NCI-H2171 (cell line): ENCODE measurements at places on chromosomes 3 and 15.

GRCh38 chr3:158111861-158112260 lies 2.0 kb downstream of the RSRC1 start:
- DNase-seq: no peak

DNA sequence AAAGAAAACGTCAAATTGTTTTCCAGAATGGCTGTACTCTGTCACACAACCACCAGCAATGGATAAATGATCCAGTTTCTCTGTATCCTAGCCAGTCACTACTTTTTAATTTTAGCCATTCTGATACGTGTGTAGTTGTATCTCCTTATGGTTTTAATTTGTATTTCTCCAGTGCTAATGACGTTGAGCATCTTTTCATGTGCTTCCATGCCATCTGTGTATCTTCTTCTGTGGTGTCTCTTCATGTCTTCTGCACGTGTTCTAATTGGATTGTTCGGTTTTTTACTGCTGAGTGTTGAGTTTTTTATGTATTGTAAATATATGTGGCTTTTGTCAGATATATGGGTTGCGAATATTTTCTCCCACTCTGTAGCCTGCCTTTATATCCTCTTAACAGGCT lies 81.9 kb downstream of the SUMF1 start:
- no peak for DNase-seq

DNA sequence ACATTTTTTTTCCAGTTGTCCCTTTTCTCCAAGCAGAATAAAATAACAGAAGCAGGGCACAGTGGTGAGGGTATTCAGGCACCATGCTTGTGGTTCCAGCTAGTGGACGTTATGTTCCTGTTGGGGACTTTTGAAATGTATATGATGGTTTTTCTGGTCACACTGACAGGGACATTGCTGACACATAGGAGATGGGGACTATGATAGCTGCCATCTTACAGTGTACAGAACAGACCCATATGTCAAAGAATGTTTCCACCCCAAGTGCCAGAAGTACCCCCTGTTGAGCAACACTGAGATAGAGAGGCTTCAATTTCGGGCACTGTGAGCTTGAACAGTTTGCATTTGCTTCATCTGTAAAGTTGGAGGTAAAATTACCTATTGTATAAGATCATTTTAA lies 38.6 kb downstream of the MCTP2 start:
- no peak for DNase-seq

DNA sequence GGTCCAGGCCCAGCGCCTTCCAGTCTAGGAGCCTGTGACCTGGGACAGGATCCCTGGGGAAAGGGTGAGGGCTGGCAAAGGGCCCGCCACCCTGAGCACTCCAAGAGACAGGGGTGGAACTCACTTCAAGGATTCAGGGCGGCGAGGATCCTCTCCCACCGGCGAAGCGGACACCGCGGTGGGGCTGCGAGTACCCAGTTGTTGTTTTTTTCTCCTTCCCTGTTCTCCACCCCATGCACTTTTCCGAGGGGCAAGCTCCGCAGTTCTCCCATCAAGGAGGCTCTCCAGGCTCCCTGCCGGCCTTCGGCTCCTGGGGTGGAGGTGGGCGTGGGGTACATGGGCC lies 387 bp upstream of the PAQR5 start:
- no peak for DNase-seq

DNA sequence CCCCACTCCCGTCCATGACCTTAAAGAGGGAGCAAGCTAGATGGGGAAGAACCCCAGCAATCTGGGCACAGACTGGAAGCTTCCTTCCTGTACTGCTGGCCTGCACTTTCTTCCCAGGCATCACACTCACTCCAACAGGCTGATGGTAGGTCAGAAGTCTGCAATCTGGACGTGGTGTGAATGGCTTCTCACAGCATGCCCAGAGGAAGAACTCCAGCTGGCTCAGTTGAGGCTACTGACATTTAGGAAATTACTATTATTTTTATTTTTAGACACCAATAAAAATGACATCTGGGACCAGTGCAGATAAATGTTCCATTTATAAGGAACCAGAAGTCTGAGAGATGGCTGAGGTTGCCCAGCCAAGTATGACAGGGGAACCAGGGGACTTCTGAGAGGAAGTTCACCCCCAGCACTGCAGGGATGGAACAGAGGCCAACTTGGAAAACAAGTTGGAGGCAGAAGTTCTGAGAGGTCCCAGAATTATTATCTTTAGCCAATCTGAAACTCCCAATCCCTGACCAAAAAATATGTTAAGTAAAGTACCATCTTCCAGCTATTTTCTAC lies 163.8 kb upstream of the CTNNB1 start:
- no peak for DNase-seq

GRCh38 chr3:127077505-127078064 lies 94.7 kb downstream of the PLXNA1 start:
- DNase-seq: no peak

- DNase-seq: no peak
These were observed 67.9 kb downstream of the LRIG1 start for GRCh38 chr3:66432767-66433521.

- no peak for DNase-seq
These were observed 58.6 kb upstream of the MCF2L2 start for GRCh38 chr3:183487016-183487415.

DNA sequence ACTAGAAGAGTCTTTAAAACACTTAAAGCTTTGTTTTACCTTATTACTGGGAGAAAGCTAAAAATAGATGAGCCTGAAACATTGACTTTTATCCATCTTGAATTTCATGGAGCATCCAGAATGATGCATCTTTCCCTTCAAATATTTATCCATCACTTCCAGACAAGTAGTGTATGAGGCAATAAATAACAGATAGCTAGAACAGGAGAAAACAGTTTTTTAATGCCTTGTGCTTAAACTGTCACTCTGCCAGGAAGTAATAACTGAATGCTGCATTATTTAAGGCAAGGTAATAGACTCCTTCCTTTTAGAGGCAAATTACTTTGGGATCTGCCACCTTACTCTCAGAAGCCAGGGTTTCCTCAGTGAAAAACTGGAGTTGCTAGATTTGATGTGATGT lies 225.8 kb upstream of the NAALADL2 start:
- DNase-seq: no peak

DNA sequence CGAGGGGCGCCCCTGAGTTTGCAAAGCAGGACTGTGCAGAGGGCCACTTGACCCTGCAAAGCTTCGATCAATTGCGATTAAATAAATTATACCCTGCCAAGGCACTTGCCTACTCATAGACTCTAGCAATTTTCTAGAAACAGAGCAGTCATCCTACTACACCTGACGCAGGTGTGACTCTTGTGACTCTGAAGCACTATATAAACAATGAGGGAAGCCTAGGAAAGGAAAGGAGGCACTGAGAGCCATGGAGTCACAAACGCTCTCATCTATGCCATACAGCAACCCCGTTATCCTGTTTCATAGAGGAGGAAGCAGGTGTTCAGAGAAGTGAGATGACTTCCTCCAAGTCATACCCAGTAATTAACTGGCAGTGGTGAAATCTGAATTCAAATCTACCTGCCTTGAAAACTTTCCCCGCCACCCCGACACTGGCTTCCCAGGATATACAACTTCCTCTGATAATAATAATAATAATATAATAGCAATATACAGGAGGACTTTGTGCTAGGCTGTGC lies 14.4 kb downstream of the ARHGEF3 start:
- no peak for DNase-seq

DNA sequence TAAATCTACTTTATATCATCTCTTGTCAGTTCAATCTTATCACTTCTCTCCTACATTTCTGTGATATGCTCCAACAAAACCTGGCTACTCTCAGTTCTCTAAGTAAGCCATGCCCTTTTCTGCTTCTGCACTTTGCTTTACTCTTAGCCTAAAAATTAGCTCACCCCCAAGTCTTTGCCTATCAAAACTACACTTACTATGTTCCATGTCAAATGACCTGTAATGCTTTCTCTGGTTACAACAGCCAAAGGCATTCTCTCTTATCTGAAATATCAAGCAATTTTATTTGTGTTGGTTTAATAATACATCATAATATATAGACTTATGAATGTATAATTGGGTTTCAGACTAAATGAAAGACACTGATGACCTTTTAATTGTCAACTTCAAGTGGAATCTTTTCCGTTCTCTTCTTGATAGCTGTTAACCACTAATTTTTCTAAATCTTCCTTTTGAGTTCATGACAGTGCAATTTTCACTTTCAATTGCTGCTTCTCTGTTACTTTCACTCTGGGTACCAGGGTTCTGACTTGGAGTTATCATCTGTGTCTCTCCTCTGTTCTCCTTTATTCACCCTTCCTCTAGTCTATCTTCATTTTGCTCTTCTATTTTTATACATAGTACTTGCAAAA lies 619.0 kb upstream of the GOLIM4 start:
- DNase-seq: no peak

GRCh38 chr3:128423525-128424147 lies 43.1 kb downstream of the DNAJB8 start:
- DNase-seq: no peak

- DNase-seq: no peak
These were observed 43.6 kb downstream of the EDEM1 start for GRCh38 chr3:5231074-5231473.

DNA sequence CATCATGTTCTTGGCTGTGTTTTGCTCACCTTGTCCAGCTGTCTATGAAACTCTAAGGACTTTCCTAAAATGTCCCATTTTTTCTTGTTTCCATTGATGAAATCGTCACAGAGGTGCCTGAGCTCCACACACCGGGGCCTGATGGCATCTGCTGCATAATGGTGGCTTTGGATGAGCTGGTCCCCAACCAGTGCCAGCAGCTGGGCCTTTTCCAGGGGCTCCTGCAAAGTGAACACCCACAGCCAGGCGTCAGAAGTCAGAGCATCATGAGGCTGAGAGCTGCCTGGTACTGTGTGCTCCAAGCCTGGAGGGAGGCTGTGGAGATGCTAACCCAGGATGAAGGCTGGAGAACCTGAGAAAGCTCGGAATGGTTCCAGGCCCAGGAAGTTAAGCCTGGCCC lies 46.9 kb downstream of the B3GNT5 start:
- DNase-seq: no peak

DNA sequence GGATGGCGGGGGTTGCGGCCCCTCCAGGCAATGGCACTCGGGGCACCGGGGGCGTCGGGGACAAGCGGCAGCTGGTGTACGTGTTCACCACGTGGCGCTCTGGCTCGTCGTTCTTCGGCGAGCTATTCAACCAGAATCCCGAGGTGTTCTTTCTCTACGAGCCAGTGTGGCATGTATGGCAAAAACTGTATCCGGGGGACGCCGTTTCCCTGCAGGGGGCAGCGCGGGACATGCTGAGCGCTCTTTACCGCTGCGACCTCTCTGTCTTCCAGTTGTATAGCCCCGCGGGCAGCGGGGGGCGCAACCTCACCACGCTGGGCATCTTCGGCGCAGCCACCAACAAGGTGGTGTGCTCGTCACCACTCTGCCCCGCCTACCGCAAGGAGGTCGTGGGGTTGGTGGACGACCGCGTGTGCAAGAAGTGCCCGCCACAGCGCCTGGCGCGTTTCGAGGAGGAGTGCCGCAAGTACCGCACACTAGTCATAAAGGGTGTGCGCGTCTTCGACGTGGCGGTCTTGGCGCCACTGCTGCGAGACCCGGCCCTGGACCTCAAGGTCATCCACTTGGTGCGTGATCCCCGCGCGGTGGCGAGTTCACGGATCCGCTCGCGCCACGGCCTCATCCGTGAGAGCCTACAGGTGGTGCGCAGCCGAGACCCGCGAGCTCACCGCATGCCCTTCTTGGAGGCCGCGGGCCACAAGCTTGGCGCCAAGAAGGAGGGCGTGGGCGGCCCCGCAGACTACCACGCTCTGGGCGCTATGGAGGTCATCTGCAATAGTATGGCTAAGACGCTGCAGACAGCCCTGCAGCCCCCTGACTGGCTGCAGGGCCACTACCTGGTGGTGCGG lies 1.9 kb downstream of the CHST2 start:
- DNase-seq: no peak

GRCh38 chr3:126715432-126715831 lies 11.4 kb downstream of the CHCHD6 start:
- DNase-seq: no peak

- no peak for DNase-seq
These were observed 4.7 kb upstream of the CLASP2 start for GRCh38 chr3:33722626-33723370.

DNA sequence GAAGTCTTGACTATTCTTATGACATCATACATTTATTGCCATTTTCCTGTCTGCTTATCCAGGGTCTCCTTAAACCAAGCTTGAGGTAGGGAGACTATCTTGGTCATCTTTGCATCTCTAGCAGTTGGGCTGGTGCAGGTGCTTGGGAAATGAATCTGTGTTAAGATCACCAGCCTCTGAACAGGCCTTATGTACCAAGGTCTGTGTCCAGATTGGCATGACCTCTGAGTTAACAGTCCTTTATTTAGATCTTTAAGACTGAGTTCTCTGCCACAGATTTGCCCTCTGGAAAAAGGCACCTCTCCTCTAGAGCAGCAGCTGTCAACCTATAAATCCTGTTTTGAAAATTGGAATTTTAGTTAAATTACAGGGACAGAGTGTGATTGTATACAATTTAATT lies 35.4 kb downstream of the RAB7A start:
- DNase-seq: no peak

DNA sequence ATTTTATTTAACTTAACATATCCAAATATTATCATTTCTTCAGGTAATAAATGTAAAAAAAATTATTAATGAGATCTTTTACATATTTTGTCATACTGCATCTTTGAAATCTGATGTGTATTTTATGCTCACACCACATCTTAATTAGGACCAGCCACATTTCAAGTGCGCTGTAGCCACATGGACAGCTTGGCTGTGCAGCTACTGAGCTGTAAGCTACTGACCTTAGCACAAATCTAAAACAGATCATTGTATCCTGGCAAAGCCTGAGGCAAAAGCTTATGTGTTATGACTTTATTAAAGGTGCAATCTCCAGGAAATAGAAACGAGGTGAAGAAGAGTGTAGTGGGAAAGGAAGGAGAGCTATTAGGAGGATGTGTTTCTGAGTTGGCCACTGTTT lies 126.7 kb upstream of the UBE2E2 start:
- no peak for DNase-seq

- no peak for DNase-seq
These were observed 157.5 kb downstream of the NUP210 start for GRCh38 chr3:13262493-13263211.

- no peak for DNase-seq
These were observed 141.9 kb downstream of the TPRA1 start for GRCh38 chr3:127448671-127449070.

DNA sequence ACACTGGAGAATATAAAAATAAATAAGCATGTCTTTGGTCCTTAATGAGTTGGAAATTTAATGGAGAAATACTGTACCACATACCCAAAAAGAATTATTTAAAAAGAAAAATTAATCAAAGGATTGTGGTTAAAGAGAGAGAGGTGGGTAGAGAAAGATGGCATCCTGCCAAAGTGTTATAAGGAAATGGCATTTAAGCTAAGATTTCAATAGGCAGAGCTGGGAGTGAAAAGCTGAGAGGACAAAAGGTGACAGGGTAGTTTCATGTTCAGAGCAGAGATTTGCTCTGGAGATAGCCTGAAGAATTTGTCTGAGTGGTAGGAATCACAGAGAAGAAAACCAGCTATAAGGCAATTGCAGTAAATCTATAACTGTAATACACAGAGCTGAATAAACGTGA lies 181.0 kb downstream of the SI start:
- DNase-seq: peak; percentile 44

- DNase-seq: no peak
These were observed 52.3 kb upstream of the ADAMTS9 start for GRCh38 chr3:64739971-64740631.
